ENCODE measurements at places on chromosomes 3 and 15.

DNA sequence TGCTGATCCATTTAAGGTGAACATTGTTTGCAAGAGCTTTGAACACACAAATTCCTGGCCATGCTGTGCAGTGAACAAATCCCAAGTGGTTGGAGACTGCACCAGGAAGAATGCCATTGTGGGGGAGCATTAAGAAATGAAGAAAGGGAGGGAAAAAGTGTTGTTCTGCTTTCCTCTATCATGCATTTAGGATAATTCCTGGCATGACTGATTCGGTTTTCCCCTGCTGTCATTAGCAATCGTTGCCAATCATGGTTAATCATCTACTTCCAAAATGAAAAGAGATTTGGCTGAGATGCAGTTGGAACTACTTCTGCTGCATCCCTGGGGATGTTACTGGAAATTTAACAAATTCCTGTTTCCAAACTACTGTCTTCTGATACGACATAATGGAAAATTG, 73.7 kb upstream of the ZPLD1 start:
- no peak for DNase-seq

- no peak for DNase-seq
These were observed 28.2 kb downstream of the C3orf62 start for GRCh38 chr3:49248840-49249227.

- DNase-seq = no peak
These were observed 52.0 kb downstream of the PLCL2 start for GRCh38 chr3:16936676-16937230.

GRCh38 chr3:76585794-76586392, 454.0 kb upstream of the ROBO2 start:
- DNase-seq = no peak

- no peak for DNase-seq
These were observed 65.4 kb downstream of the AQP9 start for GRCh38 chr15:58203537-58203936.

GRCh38 chr3:188437926-188438325, 284.0 kb downstream of the LPP start:
- DNase-seq = no peak

DNA sequence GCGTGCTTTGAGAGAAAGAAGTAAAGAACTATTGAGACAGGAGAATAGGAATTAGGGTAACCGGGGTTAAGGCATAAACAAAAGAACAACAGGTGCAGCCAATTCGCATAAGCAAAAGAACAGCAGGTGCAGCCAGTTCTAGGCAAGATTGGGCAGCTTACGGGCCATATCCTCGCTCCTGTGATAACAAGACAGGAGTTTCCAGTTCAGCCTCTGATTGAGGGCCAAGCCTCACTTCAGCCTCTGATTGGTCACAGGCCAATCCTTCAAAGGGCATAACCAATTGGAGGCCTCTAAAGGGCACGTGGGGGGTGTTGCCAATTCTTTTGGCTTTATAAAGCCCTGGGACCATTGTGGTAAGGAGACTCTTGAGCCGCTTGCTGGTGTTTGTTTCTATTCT, 143.5 kb downstream of the GADL1 start:
- no peak for DNase-seq

DNA sequence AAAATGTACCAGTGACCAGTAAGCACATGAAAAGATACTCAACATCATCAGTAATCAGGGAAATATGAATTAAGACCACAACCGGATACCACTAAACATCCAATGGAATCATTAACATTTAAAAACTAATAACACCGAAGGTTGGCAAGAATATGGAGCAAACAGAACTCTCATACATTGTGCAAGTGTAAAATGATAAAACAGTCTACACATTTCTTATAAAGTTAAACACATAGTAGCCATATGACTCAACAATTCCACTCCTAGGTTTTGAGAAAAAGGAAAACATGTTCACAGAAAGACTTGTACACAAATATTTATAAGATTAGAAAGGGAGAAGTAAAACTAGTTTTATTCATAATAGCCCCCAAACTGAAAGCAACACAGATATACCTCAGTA, 60.3 kb upstream of the SLCO2A1 start:
- DNase-seq = no peak

DNA sequence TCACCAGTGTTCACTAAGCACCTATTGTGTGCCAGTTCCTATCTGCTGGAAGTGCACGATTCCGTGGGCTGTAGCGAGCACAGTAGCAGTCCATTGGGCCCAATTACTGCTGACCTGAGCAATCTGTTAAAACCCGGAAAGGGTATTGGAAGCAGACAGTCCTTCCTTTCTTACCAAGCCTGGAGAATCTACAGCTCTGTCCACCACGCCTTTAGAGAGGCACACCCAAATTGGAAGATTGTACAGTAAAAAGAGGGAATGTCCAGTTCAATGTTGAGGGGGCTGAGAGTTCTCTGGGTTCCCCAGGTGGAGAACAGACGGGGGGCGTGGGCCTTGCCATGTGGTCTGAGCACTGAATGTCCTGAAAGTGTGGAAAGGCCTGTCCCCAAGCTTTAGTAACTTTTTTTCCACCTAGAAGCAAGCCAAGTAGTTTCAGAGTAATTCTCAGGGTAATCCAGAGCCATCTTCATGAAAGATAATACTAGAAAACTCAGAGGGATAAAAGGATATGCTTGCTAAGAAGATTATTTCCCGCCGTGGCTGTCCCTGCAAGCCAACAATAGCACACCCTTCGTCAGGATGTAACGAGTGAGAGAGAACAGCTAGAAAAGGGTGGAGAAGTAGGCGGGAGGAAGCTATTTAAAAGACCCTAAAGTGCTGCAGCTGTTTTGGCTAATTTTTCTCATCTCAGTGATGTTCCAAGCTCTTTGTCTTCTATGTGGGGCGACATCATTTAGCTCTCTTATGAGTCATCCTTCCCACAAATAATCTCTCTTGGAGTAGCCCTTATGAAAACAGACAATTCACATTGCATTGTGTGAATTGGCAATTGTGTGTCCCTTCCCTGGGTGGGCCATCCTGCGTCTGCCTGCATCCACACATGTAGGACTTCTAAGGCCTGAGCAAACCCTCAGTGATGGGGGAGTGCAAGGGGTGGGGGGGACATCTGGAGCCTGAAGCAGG, 181.0 kb downstream of the ATG7 start:
- DNase-seq = no peak

DNA sequence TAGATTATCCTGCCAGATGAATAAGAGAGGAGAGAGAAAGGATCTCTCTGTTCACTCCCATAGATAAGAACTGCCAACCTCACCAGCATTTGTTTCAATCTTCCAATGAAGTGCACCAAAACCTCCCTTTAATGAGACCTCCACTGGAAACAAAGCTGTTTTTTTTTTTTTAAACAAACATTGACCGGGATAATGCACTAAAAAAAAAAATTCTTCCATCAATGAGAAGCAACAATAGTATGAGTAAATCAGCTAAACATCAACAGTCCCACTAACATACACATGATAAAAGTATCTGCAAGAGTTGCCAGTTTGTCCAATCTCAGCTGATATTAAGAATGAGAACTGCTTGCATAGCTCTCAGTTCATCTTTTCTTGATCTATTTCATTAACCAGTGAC, 19.9 kb downstream of the TJP1 start:
- DNase-seq = no peak

DNA sequence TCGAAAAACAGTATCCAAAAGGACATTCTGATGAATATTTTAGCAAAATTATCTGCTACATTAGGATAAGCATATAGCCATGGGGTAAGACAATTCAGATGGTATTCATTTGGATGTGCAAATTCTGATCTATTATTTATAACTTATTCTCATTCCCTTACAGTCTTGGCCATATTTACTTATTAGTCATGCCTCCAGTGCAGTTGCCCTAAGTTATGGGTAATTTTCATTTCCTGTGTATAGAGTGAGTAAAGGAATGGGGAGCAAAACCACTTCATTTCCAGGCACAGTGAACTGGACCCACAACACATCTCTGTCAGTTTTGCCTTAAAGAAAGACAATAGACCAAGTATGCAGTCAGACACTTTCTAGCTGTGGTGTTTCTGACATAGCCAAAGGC, 134.3 kb downstream of the POLQ start:
- DNase-seq = no peak

- DNase-seq = no peak
These were observed 716 bp downstream of the CPEB1 start for GRCh38 chr15:82646250-82647044.

DNA sequence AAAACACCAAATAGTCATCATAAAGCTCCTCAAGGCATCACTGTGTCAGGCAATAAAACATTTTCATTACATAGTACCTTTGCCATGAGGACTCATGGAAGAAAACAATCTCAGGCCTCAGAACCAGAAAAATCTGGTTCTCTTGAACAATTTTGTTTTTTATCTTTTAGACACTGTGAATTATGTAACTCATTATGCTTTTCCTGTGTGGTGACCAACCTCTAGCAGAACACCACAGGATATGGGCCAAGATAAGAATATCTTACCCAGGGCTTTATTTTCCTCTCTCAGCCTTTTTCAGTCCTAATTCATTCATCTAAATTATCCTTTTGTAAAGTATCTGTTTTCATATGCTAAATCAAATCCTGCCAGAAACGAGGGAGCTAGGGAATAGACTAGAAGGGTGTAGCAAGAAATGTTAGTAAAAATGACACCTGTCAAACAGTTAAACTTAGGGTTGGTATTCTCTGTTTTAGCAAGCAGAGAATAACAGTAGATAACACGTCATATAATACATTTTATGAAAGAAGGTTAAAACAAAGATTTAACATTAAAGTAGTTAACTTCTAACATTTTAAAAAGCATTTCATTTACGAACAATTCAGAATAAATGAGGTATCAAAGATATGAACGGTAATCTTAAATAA, 111.1 kb downstream of the FBXL22 start:
- no peak for DNase-seq

DNA sequence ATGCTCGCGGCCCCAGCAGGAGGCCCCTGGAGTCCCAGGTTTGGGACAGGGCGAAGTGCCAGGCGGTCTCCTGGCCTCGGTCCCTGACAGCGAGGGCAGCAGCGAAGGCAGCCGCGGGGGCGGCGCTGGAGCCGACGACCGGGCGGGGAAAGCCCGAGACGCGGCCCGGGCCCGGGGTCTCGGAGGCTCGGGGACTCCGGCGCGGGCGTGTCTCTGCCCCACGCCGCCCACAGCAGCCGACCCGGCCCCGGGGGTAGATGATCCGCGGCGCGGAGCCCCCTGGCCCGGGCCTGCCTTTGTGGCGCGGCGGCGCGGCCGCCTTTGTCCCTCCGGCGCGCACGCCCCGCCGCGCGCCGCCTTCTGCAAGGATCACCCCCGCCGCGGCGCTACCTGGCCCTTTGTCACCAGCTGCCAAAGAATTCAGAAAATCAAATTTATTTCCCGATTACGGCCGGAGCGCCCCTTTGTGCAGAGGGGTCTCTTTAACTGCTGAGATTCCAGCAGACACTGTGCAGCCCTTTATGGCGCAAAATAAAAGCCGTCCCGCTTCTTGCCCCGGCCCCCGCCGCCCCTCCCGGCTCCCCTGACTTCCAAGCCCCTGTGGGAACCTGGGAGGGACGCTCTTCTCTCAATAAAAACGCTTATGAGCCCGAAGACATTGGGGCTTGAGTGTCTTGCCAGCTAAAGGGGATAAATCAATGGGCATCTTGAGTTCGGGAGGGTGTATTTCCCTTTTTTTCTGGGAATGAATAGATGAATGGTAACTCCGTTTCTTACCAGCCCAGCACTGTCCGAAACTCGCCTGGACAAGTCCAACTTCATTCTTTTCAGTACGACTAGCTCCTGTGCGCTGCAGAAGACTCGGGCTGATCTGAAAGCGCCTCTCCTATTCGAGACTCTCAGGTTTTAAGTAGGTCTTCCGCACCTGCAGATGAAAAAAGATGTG, 68.4 kb downstream of the HES1 start:
- DNase-seq = no peak

GRCh38 chr3:141845407-141846049, 30.9 kb upstream of the ATP1B3 start:
- DNase-seq = no peak

DNA sequence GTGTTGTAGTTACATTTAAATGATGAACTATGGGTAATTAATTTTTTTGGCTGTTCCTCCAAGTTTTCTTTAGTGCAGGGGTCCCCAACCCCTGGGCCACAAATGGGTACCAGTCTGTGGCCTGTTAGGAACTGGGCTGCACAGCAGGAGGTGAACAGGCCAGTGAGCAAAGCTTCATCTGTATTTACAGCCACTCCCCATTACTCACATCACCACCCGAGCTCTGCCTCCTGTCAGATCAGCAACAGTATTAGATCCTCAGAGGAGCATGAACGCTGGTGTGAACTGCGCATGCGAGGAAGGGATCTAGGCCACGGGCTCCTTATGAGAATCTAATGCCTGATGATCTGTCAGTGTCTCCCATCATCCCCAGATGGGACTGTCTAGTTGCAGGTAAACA, 75.9 kb upstream of the RPL35A start:
- DNase-seq = no peak

DNA sequence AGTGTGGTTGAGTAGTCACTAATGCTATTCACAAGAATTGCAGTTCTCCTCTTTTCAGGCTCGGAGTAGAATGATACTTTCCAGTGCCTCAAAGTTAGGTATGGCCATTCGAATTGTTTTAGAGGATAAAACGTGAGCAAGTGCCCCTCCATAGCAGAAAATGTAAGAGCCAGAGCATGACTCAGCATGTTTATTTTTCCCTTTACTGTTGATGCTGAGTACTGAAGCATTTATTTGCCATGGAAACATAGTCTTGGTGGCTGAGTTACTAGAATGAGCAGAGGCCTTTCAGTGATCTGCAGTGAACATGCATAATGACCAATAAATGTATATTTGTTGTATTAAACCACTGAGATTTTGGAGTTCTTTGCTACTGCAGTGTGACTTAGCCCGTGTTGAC, 540.6 kb downstream of the NLGN1 start:
- no peak for DNase-seq

DNA sequence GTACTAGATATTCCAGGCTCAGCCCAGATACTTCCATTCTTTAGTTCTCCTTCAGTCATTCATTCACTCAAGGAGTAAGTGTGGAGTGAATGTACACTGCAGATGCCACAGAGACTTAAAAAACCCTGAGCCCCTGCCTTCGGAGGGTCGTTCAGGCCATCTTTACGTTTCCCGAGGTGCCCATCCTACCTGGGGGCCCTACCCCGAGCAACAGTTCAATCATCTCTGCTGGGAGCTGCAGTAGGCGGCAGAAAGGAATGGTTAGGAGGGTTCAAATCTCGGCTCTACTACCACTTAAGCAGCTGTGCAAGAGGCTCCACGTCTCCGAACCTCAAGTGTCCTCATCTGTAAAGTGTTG, 613 bp downstream of the SEC13 start:
- no peak for DNase-seq

DNA sequence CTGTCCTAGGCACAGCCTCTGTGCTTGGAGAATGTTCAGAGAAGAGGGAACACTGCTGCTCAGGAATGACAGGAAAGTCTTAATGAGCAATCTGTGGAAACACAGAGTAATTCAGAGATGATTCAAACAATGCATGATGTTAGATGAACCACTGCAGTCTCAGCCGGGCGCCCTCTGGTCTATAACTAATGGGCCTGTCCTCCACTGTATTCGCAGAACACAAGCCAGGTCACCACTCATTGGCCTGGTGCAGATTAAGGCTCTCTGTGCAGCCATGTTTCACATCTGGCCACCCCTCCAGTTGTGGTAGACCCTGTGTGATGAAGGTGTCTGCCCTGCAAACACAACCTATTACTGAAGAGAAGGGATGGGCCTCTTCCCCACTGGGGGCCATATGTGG, 281.7 kb upstream of the ROPN1 start:
- DNase-seq = no peak

Measured in cerebellum (tissue), 4 donors.